ENCODE measurements at places on chromosomes 11 and 22.

GRCh38 chr11:70605468-70605815, 207.1 kb downstream of the CTTN start:
- DNase-seq: no peak

DNA sequence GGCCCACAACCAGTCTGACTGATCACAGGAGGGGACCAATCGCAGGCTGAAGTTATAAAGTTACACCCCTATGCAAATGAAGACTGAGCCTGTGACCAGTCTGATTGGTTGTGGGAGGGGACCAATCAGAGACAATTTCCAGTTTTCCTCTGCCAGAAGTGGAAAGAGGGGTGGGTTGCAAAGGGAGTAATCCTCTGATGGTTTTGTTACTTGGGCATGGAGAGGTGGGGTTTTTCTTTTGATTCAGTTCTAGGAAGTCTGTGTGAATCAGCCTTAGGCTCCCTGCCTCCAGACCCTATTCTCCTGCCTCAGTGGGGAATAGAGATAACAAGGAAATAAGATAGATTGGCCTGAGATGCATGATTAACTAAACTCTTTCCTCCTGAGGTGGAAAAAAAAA, 9.9 kb downstream of the OR6M1 start:
- DNase-seq: no peak

- DNase-seq: no peak
Observed at GRCh38 chr22:42613872-42614301, 796 bp downstream of the POLDIP3 start.

DNA sequence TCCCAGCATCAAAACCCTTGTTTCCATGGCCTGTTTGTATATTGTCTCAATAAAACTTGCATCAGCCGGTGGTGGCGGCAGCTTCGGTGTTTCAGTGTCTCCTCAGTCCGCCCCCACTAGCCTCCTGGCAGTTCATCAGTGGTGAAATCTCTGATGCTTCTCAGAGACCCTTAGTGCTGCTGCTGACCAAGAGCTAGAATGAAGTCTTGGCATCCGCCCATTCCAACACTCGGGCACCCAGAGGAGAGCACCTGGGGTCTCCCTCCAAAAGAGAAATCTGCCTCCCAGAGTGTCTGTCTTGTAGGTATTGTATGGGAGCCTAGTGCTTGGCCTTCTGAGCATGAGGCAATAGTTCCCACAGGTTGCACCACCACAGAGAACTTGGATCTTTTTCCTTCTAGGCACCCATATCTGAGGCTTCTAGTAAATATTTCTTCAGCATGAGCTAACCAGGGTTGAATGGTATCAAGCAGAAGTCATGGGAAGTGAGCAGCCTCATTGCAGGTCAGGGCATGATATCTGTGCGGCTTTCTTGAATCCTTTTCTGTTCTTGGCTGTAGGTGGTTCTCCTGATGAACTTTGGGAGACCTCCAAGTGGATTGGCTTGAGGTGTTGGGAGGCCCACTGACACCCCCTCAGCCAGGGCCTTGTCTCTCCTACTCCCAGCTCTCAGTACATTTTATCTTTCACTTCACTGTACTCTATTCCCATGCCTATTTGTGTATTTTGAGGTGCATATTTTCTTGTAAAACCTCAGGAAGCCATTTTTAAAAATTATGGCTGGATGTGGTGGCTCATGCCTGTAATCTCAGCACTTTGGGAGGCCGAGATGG, 13.2 kb upstream of the AIFM3 start:
- DNase-seq: no peak

GRCh38 chr22:32720924-32721323, 80.6 kb upstream of the TIMP3 start:
- no peak for DNase-seq

- no peak for DNase-seq
Observed at GRCh38 chr11:17714356-17714854, 5.0 kb upstream of the MYOD1 start.

DNA sequence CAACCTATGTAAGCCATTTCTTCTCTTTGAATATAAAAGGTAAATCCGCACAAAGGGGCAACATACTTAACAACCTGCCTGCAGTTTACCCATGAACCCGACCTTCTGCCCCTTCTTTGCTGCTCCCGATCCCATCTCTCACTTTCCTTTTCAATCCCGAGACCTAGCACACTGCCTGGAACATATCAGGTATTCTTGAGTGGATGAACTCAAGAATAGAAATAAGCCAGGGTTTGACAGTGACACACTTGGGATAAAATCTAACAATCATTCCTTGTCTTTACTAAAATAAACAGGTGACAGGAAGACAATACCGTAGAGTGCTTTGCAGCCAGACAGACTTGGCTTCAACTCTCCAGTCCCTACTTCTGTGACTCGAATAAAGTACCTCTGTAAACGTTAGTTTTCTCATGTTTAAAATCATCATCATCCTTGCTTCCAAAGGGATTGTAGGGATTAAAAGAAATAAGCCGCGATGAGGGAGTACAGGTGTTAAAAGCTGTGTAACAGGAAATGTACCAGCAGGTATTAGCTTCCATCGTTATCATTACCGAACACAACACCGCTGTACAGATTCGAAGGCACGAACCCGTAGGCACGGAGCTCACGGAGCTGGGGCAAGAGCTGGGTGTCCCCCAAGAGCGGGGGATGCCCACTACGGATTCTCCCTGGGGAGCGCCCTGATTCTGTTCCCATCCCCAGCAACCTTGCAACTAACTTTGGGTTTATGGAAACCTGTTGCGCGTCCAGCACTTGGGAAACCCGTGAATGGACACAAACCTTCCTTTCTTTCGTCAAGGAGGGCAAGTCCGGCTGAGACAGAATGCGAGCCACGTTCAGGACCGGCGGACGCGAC, 720 bp downstream of the UFD1 start:
- DNase-seq: peak; percentile 12

DNA sequence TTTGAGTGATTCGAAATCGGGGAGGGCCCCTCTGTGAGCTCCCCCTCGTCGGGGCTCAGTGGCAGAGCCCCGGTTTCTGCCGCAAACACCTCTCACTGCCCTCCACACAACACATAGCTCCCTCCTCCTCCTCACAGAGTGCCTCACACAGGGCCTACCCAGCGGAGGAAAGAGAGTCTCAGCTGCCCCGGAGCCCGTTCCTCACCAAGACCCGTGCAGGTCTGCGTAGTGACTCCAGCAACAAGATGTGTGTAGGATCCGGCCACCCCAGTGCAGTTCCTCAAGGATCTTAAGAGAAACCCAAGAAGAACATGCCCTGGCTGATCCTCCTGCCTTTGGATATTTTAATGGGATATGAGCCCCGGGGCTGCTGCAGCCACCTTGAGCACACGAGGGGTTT, 238.4 kb downstream of the BRD1 start:
- no peak for DNase-seq

DNA sequence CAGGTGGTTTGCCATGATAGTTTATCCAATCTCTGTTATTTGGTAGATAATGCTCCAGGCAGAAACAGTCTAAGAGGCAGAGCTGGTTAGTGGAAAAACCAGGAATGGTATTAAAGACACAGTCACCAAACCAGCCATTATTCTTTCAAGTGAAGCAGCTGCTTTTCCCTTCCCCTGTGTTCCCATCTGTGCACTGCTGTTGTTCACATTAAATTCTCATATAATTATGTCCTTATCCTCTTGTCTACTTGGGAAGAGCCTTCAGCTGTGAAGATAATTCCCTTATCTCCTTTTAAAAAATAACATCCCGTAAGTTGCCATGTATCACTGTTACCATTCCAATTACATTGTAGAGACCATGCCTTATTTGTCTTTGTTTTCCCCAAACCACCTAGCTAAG, 5.2 kb upstream of the TBCEL start:
- DNase-seq: no peak

DNA sequence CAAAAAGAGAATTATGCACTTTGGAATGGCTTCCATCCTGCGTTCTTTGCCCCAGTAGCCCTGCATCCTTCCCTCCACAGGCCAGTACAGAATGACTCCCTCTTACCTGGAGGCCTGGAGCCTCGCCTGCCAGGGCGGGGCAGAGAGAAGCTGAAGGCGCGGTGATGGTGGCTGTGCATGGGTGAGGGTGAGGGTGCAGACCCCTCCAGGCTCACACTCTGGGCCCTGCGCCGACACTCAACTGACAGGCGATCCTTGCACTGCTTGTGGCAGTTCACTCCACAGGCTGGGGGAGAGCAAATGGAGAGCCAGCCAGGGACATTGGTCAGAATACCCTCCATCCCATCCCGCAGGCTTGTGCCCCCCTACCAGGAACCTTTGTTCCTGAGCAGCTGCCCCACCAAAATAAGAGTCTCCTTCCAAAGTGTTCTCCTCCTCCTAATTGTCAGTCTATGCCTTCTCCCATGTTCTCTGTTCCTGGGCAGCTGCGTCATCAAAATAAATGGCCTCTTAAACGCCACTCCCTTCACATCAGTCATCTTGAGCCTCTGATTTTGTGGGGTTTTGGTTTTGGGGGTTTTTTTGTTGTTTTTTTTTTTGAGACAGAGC, 5.9 kb upstream of the NRXN2 start:
- no peak for DNase-seq

DNA sequence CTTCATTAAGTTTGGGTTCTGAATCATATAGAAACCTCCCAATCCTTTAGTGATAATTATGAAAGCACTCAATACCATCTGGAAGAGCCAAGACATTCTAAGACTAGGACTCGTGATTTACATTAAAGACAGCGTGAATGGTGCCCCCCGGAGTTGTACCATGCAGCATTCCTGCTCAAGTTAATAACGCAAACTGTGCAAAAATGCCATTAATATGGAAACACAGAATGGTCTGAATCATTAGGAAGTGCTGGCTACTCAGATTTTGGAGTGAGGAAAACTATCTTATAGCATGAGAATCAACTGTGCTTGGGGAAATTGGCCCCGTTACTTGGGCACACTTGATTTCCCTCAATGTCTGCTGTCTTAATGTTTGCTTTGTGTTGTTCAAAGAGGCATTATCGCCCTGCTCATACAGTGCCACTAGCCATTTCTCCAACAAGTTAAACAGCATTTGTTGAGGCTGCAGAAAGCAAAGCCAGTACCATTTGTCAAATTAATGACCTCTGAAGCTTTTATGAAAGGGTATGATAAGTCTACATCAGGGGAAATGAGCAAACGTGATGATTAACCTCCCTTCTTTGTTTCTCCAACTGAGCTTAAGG, 18.5 kb upstream of the TPH1 start:
- no peak for DNase-seq

- no peak for DNase-seq
Observed at GRCh38 chr22:46352691-46353386, 17.3 kb downstream of the TRMU start.

- DNase-seq: no peak
Observed at GRCh38 chr11:66685276-66686099, 7.8 kb upstream of the RBM4B start.

- DNase-seq: no peak
Observed at GRCh38 chr11:15645201-15645600, 530.5 kb downstream of the INSC start.

DNA sequence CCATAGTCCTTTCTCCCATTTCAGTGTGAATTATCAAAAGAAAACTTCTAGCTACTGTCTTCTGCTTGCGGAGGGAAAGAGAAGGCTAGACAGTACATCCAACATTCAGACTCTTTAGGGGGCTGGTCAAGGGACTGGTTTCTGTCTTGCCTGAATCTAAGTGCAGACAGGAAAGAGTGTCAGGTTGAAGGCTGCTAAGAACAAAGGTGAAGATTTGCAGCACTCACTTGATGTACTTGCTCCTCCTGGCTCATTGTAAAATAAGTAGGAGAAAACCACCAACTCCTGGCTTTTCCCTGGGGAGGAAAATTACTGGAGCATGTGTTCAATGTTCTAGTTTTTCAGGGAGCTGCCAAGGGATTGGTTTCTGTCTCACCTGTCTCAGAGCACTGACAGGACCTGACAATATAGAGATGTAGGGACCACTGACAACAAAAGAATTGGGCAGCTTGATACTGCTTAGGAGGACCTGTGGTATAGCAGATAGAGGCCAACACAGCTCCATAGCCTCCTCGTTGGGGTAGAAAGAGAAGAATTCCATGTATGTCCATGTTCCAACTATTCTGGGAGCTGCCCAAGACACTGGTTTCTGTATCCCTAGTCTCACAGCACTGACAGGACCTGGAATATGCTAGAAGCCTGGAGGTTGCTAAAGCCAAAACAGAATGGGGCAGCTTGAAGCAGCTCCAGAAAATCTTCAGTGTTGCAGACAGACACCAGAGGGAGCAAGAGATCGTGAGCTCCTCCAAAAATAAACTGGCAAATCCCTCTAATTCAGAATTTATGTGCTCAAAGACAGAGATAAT, 39.7 kb upstream of the MMP12 start:
- no peak for DNase-seq

DNA sequence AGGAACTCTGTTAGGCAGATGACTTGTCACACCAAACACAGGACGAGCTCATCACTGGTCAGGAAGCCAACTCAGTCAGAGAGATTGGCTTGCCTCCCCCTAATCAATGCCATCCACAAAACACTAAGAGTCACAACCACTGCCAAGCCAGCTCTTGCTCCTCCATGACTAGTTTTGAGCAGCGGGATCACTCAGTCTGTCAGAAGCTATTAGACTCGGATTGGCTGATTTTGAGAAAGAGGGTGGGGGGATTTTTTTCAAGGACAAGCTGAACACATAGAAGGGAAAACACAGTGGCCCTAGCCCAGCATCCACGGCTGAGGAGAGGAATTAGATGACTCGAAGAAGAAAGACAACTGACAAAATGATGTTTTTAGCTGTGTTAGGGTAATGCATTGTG, 55.9 kb downstream of the SEZ6L start:
- DNase-seq: no peak

DNA sequence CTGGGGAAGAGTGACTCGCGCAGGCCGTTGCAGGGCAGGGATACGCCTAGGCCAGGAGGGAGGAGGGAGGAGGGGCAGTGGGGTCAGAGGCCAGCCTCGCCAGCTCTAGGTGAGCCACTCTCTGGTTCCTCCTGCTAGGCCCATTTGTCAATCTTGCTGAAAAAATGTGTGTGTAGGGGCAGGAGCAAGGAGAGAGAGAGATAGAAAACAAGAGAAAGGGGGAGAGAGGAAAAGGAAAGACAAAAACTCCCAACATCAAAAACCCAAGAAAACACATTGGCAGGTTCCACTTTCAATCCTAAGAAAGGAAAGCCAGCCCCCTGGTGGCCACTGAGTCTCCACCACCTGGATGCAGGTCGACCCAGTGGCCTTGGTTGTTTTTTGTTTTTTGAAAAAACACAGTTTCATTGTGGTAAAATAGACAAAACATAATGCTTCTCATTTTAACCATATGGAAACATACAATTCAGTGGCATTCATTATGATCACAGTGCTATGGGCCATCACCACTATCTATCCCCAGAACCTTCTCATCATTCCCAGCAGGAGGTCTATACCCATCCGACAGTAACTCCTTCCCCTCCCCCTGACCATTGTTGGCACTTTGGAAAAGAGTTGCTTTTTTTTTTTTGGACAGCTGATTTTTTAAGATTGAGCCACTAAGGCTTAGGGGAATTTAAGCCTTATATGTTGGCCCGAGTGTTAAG, 10.9 kb downstream of the OMP start:
- no peak for DNase-seq

- no peak for DNase-seq
Observed at GRCh38 chr11:12410006-12410728, 32.8 kb downstream of the PARVA start.

Data from activated CD4-positive, alpha-beta T cell treated with anti-CD3 and anti-CD28 coated beads, Interleukin-2, amount 50 U/mL, for 1 hour (primary cell).